NCI-H1436 (cell line): ENCODE measurements at places on chromosomes 2 and 18.

DNA sequence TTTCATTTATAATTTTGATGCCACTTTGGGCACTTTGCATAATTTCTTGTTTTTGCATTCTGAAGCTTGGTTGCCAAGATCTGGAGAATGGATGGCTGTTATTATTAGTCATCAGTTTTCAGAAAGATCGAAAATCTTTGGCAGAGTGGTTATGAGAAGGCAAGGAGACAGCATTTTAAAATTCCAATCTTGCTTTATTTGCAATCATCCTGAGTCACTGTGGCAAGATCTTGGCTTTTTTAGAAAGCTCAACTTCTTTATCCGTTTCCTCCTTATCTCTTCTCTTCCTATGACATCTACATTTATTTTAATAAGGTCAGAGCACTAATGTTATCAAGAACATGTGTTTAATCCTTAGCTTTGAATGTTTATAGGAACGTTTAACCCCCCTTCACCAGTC is 31.1 kb upstream of the EIF2AK3 start:
- no peak for DNase-seq

GRCh38 chr2:48406116-48406515 is 123.8 kb upstream of the STON1 start:
- no peak for DNase-seq

DNA sequence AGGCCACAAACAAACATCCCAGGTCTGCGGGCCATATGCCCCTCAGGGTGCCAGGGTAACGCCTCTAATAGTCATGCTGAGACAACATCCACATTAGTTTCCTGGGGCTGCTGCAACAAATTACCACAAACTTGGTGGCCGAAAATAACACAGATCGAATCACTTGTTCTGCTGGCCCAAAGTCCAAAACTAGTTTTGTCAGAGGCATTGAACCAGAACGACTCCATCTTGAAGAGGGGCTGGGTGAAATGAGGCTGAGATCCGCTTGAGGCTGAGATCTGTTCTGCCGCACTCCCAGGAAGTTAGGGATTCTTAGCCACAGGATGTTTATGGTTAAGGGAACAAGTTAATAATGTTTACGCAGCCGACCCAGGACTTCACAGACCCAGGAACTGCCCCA is 66.7 kb downstream of the COPS8 start:
- no peak for DNase-seq

- DNase-seq: no peak
Measured at GRCh38 chr2:147698166-147698565, 146.7 kb upstream of the ACVR2A start.

DNA sequence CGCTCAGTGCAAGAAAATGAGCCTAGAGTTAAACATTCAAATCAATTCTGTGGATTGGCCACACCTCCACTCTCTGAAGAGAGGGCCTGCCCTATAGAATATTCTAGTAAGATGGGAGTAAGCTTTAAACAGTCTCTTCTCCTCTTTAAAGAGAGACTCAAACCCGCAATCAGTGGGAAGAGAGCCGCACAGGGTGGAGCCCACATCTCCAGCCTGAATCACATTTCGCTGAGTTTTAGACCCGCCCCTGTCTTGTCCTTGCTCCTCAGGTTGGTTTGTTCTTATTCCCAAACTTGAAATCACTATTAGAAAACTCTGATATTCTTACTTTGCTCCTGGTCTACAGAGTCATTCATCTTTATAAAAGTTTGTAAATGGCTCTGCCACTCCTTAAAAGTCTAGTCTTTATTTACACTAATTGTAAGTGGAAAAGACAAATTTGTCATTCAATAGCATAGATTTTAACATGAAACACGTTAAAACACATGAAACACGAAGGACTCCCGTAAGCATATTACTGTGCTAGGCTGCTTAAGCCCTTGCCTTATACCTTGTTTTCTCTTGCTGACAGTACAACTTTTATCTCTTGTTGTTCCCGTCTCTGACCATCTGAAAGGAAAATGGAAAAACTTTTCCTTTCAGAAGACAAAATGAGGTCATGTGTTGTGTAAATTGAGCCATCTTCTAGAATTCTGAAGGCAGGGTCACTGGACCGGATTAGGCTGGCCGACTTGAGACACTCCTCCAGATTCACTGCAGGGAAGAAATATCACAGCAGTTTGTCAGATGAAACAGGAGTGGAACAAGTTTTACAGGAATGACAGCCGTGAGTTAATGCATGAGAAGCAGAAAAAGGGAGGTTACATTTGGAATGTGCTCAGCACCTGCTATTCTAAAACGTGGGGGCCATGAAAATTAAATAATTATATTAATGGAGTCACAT is 5.6 kb downstream of the DSC1 start:
- DNase-seq: no peak

GRCh38 chr18:50989711-50990110 is 21.9 kb downstream of the ELAC1 start:
- DNase-seq: no peak
